ENCODE measurements at places on chromosomes 12 and 14.

DNA sequence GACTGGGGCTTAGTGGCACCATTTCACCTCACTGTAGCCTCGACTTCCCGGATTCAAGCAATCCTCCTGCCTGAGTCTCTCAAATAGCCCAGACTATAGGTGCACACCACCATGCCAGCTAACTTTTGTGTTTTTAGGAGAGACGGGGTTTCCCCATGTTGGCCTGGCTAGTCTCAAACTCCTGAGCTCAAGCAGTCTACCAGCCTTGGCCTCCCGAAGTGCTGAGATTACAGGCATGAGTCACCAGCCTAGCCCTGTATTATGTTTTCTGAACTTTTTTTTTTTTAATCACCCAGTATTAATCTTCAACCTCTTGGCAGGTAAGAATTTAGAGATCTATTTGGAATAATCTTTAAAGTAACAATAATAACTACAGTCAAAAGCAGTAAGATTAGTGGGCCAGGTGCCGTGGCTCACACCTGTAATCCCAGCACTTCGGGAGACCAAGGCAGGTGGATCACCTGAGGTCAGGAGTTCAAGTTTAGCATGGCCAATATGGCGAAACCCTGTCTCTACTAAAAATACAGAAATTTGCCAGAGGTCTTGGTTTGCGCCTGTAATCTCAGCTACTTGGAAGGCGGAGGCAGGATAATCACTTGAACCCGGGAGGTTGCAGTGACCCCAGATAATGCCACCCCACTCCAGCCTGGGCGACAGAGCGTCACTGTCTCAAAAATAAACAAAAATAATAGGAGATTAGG lies 8.6 kb downstream of the NANOG start:
- DNase-seq: no peak

DNA sequence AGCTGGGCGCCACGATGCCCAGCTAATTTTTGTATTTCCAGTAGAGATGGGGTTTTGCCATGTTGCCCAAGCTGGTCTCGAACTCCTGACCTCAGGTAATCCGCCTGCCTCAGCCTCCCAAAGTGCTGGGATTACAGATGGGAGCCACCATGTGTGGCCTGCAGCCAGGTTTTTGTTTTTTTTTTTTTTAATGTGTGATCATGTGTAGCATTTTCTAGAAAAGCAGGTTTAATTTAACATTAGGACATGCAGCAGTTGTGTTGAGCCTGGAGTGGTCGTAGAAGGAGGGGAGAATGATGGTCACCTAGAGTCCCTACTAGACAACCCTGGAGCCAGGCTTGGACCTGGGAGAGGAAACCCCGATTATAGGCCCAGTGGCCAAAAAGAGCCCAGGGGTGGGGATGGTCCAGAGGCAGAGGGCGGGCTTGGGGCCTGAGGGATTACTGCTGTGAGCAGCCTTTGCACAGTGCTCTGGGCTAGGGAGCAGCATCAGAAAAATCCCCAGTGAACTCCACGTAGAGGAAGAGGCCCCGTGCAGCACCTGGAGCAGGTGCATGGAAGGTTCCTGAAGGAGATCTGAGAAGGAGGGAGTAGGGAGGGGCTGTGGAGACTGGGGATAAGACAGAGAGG lies 13.6 kb downstream of the DLK1 start:
- DNase-seq: no peak

GRCh38 chr12:122895320-122895703 lies 612 bp downstream of the VPS37B start:
- no peak for DNase-seq

DNA sequence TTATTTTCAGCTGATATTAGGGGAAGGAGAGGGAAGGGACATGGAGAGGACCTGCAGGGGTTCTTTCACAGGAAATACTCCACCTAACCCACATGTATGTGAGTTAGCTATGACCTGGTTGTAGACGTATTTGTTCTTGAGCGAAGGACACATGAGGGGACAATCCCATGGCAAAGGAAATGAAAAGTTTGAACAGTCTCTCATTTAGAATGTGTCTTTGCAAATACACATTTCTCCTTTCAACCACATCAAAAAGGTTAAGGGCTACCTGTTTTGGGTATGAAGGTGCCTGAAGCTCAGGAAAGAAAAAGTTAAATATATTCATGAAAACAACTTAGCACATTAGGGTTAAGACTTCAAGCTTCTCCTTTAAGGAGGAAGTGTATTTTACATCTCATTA lies 7.4 kb downstream of the PYGL start:
- no peak for DNase-seq

GRCh38 chr12:92502417-92503028 lies 200.3 kb upstream of the PLEKHG7 start:
- no peak for DNase-seq

DNA sequence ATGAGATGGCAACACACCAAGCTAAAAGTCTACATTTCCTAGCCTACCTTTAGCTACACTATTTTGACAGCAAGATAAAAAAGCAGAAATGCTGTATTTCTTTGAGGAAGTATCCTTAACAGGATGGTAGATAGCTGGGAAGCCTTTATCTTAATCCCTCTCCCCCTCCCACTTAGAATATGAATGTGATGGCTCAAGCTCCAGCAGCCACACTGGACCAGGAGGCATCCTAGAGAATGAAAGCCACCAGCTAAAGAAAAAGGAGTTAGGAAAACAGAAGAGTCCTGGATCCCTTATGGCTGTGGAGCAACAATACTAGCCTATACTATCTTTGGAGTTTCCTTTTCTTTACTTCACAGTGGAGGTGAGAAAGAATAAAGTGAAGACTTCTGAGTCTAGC lies 15.1 kb downstream of the NAP1L1 start:
- no peak for DNase-seq

- DNase-seq: no peak
These were observed 448.1 kb downstream of the NAV3 start for GRCh38 chr12:78278706-78279190.

GRCh38 chr14:24911324-24912109 lies 138.4 kb downstream of the STXBP6 start:
- no peak for DNase-seq

DNA sequence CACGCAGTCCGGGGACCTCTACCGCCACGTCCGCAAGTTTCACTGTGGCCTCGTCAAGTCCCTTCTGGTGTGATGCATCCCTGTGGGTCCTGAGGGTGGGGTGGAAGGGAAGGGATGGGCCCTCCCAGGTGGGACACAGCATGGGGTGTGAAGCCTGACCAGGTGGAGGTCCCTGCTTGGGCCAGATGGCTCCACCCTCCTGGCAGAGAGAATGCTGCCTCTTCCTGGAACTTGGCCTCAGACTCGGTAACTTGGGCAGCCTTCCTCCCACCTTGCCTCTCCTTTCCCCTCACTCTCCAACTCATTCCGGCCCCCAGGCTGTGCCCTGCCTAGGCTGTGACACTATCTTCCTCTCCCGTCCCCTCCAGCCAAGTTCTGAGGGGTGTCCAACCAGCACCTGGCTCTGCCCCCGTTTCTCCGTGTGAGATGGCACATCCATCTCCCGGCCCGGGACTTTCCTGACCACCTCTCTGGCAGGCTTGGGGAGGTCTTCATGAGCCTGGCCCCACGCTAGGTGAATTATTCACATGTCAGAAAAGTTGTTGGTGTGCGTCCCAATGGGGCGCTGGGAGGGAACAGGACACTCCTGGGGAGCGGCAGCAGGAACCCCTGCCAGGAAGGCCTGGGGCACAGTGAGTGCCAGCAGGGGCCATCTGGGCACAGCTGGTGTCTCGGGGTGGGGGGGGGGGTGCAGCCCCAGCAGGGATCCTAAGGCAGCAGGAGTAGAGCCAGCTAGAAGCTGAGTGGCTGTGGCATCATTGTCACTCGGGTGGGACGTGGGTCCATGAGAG lies 1.7 kb downstream of the ZBTB42 start:
- DNase-seq: no peak

DNA sequence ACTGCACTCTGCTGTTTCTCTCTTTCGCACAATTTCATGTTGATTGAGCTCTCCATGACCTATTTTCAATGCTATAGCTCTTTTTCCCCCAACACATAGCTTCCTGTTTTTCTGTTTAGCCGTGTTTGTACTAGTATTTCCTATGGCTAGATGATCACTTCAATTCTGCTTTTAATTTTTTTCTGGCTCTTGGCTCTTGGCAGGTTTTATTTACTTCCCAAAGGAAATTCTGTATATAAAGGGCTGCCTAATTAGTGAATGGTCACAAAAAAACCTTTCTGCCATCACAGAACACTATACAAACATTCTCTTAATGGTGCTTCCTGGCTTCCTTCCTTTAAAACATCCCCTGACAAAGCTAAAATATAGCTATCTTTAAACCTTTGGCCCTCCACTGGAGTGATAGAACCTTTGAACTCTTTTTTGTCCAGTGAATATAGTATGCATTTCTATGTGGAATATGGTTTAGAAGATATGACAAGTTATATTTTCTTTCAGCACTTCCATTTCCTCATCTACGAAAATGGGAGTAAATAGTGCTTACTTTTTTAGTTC lies 88.2 kb downstream of the RASSF9 start:
- DNase-seq: no peak

DNA sequence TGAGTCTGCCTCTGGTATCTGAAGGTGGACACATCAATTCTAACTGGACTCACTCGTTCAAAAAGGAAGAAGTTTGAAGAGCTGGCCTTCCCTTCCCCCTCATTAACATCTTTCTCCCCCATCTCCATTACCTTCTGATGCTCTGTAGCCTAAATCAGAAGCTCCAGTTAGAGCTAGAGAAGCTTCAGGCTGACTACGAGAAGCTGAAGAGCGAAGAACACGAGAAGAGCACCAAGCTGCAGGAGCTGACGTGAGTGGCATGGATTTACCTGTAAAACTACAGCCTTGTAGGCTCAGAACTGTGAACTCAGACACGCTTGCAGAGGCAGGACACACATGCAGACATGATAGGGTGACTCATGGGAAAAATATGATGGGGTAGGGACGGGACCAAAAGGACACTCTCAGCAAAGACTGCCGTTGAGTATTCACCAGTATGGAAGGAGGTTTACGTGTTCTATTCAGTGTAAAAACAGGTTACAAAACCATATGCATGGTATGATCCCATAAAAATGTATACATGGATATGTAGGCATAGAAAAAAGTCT lies 14.3 kb upstream of the PIP4K2C start:
- no peak for DNase-seq

DNA sequence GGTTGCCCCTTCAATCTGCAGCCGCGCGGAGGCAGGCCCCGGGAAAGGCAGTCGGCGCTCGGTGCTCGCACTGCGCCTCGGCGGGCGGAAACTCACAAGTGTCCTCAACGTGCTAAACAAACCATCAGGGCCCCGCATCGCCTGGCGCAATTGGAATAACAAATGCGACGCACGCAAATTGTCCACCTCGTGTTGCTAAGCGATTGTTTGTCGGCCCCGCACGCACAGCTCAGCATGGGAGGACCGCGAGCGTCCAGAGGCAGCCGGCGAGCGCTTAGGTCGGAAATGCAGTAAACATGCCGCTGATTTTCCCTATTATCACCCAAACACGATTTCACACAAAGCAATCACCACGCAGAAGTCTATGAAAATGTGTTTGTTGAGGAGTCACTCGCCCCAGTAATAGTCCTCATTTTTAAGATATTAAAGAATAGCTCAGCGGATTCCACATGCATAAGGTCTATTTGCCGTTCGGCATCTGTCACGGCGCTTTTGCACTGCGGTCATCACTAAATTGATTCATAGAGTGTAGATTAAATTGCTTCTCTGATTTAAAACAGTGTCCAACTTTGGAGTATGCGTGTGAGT lies 3.2 kb upstream of the GSC start:
- DNase-seq: no peak

GRCh38 chr12:116267948-116268347 lies 9.5 kb downstream of the MED13L start:
- DNase-seq: no peak

- no peak for DNase-seq
These were observed 583 bp downstream of the CPNE8 start for GRCh38 chr12:38904537-38905479.

DNA sequence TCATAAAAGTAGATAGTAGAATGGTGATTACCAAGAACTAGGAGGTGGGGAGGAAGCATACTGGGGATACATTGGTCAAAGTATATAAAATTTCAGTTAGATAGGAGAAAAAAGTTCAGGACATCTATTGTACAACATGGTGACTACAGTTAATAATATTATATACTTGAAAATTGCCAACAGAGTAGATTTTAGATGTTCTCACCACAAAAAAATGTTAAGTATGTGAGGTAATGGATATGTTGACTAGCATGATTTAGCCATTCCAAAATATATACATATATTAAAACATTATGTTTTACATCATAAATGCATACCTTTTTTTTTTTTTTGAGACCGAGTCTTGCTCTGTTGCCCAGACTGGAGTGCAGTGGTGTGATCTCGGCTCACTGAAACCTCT lies 31.0 kb downstream of the TMEM116 start:
- no peak for DNase-seq

GRCh38 chr12:56718149-56718548 lies 7.0 kb downstream of the NACA start:
- DNase-seq: no peak

DNA sequence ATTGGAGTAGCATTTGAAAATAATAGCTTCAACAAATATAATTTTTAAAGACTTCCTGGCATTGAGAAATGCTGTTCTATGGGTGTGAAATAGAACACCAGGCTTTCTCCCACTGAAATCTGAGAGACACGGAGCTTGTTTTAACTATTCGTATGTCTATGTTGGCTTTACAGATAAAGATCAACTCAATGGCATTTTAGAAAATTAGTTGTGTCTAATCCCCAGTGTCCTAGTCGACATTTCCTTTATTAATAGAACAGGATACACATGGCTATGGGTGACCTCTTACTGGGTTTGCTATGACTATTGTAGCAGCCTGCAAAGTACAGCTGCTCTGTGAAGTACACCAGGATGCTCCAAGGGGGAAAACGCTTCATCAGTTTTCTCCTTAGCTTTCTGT lies 159.3 kb downstream of the SLC25A21 start:
- no peak for DNase-seq

GRCh38 chr14:100072783-100073346 lies 7.6 kb downstream of the EVL start:
- DNase-seq: no peak

- DNase-seq: no peak
These were observed 116.7 kb downstream of the BEGAIN start for GRCh38 chr14:100470523-100470897.

DNA sequence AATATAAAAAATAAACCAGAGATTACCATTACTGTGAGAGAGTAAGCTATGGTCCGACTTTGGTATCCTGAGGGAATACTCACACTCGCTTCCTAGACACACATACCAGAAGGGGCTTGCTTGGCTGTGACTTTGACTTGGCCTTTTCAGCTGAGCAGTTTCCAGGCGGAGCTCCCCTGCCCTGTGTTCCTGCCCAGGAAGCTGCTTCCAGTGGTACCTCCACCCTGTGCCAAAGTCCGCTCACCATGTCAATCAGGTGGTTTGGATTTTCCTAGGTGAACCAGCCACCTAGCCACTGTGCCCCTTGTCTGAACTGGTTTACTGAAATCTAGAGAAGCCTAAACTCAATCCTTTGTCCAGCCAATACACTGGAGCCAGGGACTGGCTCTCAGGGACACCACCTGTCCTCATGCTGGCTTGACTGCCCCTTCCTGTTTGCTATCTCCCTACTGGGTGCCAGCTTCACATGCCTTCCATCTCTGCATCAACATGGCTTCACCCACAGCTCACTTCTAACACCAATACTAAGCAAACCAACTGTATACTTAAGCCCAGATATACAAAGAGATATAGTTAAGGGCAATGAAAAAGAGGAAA lies 28.6 kb downstream of the MAX start:
- no peak for DNase-seq

- no peak for DNase-seq
These were observed 25.6 kb downstream of the MDM1 start for GRCh38 chr12:68306564-68306963.

GRCh38 chr14:90349739-90350138 lies 18.0 kb upstream of the NRDE2 start:
- DNase-seq: no peak

GRCh38 chr12:76486011-76486410 lies 73.6 kb downstream of the OSBPL8 start:
- no peak for DNase-seq

Measured in mesothelial cell of epicardium (in vitro differentiated cells).